Uterus (tissue), 4 donors: ENCODE measurements at places on chromosomes 16 and 17. TPM values are rescaled to one million over a fixed set of nuclear protein-coding genes. Genes with fewer than 3 reads are reported as not detected.
A peak's percentile ranks its signal among the peaks of the same experiment; 100 is the strongest.

DNA sequence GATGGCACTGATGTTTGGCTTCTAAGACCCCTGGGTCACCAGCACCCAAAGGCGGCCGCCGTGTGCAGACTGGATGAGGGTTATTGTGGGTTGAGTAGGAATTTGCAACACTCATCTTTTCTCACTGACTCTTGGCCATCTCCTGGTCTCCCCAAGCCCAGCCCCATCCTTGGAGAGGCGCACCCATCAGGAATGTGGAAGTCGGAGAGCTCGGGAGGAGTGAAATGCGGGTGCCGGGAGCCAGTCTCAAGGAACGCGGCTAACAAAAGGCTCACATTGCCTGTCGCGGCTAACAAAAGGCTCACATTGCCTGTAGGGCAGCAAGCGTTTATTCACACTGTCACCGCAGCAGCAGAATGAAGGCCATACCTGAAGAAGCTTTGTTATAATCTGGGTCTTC lies 248.6 kb downstream of the FOXL1 start:
- H3K4me1 ChIP-seq, result no peaks in the 10 kb centered on the region
- no peaks in the 10 kb centered on the region for H3K36me3 ChIP-seq
- H3K27ac ChIP-seq, result no peak overlapping the region
- no peak overlapping the region for H3K4me3 ChIP-seq
- DNase-seq, result no peak

DNA sequence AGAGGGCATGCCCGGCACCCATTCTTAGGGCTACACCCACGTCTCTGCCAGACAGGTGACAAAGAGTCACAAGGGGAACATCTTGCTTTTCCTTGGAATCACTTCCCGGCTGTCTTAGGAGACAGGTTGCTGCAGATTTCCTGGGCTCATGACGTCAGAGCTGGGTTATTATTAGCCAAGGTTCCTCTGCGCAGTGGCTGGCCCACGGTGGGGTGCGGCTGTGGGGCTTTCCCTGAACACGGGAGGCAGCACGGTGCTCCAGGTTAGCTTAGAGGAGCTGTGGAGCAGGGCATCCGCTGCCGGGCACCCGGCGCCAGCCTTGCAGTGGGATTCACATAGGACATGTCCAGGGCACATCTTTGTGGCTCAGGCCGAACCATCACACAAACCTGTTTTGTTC lies 118.0 kb upstream of the PLCG2 start:
- DNase-seq, result no peak
- H3K36me3 ChIP-seq, result no peaks in the 10 kb centered on the region
- H3K4me1 ChIP-seq, result no peaks in the 10 kb centered on the region
- no peak overlapping the region for H3K4me3 ChIP-seq
- no peaks in the 10 kb centered on the region for H3K27me3 ChIP-seq
- no peak overlapping the region for H3K27ac ChIP-seq

GRCh38 chr16:89596957-89597649 lies 16.3 kb upstream of the DPEP1 start:
- DNase-seq, result no peak
- H3K36me3 ChIP-seq, result no peaks in the 10 kb centered on the region
- no peaks in the 10 kb centered on the region for H3K27me3 ChIP-seq
- no peaks in the 10 kb centered on the region for H3K4me1 ChIP-seq
- no peak overlapping the region for H3K4me3 ChIP-seq

- H3K27me3 ChIP-seq, result no peaks in the 10 kb centered on the region
- no peak overlapping the region for H3K4me3 ChIP-seq
- no peak for DNase-seq
- H3K4me1 ChIP-seq, result no peaks in the 10 kb centered on the region
Measured at GRCh38 chr16:56067406-56067805, 123.9 kb upstream of the GNAO1 start.

GRCh38 chr17:27824745-27825144 lies 24.4 kb upstream of the NOS2 start:
- no peak for DNase-seq
- H3K27me3 ChIP-seq, result no peaks in the 10 kb centered on the region
- H3K4me3 ChIP-seq, result no peak overlapping the region
- H3K4me1 ChIP-seq, result no peaks in the 10 kb centered on the region

GRCh38 chr16:81537721-81538561 lies 93.3 kb downstream of the CMIP start:
- no peak for DNase-seq

DNA sequence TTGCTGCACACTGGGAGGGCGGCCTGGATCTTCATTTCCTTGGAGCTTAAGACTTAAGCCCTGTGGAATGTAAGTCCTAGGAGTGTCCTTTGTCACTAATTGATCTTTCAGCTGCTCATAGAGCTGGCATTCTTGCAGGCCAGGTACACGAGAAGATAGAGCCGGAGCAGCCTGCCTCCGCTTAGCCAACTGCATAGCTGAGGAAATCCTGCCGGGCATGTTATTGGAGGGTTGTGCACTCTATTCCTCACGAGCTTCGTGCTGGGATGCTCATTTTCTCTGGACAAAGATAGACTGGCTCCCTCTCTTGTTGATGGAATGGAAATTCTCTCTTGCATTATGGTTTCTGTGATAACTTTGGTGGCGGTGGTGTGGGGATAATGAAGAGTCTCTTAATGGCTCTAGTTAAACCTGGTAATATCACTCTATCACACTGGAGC lies 76.9 kb downstream of the RPA1 start:
- peaks cover 18% of the 10 kb centered on the region for H3K27me3 ChIP-seq
- DNase-seq, result no peak
- H3K36me3 ChIP-seq, result no peaks in the 10 kb centered on the region
- H3K27ac ChIP-seq, result no peak overlapping the region

GRCh38 chr17:64192589-64192988 lies 62.6 kb upstream of the ERN1 start:
- no peaks in the 10 kb centered on the region for H3K4me1 ChIP-seq
- H3K27ac ChIP-seq, result no peak overlapping the region
- no peak for DNase-seq
- H3K27me3 ChIP-seq, result no peaks in the 10 kb centered on the region
- H3K4me3 ChIP-seq, result no peak overlapping the region
- H3K36me3 ChIP-seq, result no peaks in the 10 kb centered on the region

DNA sequence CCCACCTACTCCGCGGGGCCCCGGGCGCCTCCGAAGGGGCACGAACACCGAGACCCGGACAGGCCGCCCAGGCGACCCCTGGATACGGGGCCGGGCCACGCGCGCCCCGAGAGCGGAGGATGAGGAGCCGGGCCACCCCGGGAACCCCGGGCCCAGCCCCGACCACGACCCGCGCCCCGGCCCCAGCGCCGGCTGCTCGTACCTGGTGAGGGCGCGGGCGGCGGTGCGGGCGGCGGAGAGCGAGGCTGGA lies 192 bp downstream of the FASN start:
- peak overlapping the region; percentile 80 for H3K4me3 ChIP-seq
- H3K4me1 ChIP-seq, result peaks cover 12% of the 10 kb centered on the region
- no peaks in the 10 kb centered on the region for H3K36me3 ChIP-seq
- no peak for DNase-seq
- H3K27ac ChIP-seq, result peak overlapping the region; percentile 95
- H3K27me3 ChIP-seq, result no peaks in the 10 kb centered on the region

DNA sequence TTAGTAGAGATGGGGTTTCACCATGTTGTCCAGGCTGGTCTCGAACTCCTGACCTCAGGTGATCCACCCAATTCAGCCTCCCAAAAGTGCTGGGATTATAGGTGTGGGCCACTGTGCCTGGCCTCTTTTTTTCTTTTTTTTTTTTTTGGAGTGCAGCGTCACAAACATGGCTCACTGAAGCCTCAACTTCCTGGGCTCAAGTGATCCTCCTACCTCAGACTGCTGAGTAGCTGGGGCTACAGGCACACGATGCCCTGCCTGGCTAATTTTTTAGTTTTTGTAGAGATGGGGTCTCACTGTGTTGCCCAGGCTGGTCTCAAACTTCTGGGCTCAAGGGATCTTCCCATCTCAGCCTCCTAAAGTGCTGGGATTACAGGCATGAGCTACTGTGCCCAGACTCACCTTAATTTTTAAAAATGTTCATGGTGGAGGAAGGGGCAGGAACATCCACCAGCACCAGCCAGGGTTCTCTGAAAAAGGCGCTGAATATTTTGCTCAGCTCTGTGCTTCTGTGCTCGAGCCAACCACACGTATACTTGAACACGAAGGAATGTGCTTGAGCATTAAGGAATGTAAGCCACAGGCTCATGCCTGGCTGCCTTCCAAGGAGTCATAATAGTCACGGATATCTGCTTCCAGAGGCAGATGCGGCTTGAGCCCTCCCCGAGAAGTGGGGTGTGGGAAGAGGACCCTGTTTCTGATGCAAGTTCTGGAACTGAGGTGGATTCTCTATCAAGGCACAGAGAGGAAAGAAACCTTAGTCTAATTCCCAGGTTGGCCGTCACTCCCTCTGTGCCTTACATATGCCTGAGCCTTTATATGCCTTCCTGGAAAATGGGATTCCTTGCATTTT lies 65.5 kb upstream of the CREBBP start:
- no peaks in the 10 kb centered on the region for H3K27me3 ChIP-seq
- no peak overlapping the region for H3K27ac ChIP-seq
- H3K36me3 ChIP-seq, result no peaks in the 10 kb centered on the region
- no peaks in the 10 kb centered on the region for H3K4me1 ChIP-seq

DNA sequence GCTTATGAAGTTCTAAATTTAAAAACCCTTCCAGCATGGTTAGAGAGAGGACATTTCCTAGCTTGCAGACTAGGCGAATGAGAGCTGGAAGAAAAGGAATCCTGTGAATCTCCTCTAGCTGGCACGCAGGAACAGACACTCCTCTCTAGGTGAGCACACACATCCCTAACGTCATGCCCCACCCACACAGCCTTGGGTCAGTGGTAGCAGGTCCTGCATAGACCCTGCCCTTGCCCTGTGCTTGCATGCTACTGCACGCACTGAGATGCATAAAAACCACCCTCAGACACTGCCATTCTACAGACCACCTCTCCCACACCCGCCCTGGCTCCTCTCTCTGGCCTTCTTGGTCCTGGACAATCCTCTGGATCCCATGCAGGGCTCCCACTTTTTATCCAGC lies 23.5 kb downstream of the CES1 start:
- no peak for DNase-seq
- H3K27me3 ChIP-seq, result no peaks in the 10 kb centered on the region
- H3K36me3 ChIP-seq, result no peaks in the 10 kb centered on the region
- H3K4me3 ChIP-seq, result no peak overlapping the region

DNA sequence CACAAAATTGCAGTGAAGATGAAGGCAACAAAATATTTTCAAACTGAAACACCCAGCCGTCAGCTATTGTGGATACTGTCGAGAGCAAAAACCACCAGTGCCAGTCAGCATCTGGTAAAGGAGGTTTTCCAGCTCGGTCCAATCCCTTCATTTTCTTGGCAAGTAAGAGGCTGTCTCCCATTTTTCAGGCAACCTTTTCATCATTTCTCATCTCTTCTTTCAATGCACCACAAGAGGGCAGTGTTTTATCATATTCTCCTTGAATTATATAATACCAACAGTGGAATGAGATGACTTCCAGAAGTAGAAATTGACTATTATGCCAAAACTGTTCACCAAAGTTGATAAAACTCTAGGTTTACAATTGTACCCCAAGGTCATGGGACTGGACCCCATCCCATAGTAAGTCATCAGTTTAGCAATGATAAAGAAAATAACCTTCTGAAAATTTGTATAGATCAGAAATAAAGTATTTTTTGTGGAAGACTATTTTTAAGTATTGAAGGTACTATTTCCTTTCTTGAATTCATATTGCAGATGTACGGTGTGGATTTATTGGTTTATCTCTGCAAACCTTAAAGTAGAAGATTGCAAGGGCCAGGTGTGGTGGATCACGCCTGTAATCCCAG lies 16.8 kb downstream of the NQO1 start:
- H3K4me3 ChIP-seq, result no peak overlapping the region
- H3K27ac ChIP-seq, result peak overlapping the region; percentile 76
- no peaks in the 10 kb centered on the region for H3K36me3 ChIP-seq
- H3K4me1 ChIP-seq, result no peaks in the 10 kb centered on the region

Gene TLCD2
- 8.0 TPM for total RNA-seq

Gene RAB26
- total RNA-seq, result not detected

Gene CTRB2
- total RNA-seq, result not detected

Gene GP1BA
- not detected for total RNA-seq
